Astrocyte of the hippocampus (primary cell): ENCODE measurements at places on chromosomes 7 and 10.

- no peak for DNase-seq
Measured at GRCh38 chr7:129959471-129960203, 6.9 kb upstream of the UBE2H start.

- no peak for DNase-seq
Measured at GRCh38 chr10:30398788-30399187, 35.2 kb upstream of the MAP3K8 start.

DNA sequence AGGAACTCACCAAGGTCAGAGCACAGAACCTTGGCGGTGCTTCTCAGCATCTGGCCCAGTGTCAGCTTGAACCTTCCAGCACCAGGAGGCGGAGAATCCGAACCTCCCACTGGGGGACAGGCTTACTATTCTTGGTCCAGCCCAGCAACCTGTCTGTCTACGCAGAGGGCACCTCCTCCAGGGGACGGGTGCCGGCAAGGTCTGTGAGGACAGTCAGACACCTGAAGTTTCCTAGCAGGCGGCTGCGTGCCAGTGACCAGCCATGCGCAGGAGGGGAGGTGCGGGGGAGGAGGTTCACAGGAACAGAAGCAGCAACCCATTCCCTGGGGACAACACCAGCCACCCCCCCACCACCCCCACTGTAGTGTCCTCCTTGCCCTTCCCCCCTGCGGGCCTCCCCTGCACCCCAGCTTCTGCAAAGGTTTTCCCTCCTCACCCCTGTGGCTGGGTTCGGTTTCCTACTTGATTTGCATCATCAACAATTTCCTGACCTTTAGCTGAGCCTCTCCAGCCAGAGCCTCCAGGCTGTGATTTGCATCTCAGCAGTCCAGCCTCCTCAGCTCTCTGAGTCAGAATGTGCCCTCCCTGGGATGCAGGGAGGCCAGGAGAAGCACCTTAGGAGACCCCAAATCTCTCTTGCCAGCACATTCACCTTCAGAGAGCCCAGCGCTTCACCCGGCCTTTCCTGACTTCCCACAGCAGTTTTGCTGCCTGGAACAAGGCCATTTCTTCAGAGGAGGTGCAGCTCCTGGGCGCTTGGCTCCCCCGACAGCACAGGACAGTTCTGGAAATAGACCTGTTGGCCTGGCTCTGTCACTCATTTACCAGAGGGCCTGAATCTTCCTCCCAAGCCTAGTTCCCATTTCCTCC is 107.5 kb upstream of the NPS start:
- DNase-seq: no peak

DNA sequence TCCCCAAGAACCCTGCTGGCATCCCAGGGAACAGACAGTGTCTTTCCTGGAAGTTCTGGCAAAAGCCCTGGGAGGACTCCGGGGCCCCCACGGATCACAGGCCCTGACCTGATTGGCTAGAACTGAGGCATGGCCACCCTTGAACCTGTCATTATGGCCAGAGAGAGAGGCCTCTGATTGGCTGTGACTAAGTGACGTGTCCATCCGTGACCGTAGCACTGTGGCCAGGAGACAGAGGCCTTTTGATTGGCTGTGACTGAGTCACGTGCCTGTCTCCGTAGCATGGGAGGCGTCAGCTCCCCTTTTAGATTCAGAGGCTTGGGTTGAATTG is 163.8 kb downstream of the RGS10 start:
- no peak for DNase-seq

DNA sequence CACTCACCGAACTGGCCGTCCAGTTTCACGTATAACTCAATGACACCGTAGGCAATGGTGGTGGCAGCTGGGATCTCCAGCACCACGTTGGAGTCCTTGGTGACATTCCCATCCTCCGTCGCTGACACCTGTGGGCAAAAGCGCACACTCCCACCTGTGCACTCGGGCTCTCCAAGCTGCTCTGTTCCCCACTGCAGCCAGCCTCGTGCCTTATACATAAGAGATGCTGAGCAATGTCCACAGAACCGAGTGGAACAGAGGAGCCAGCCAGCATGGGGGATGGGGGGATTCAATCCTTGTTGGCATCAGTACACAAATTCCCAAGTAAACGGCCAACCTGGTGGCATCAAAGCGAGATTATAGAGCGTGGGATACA is 40.0 kb downstream of the GSDME start:
- DNase-seq: no peak

DNA sequence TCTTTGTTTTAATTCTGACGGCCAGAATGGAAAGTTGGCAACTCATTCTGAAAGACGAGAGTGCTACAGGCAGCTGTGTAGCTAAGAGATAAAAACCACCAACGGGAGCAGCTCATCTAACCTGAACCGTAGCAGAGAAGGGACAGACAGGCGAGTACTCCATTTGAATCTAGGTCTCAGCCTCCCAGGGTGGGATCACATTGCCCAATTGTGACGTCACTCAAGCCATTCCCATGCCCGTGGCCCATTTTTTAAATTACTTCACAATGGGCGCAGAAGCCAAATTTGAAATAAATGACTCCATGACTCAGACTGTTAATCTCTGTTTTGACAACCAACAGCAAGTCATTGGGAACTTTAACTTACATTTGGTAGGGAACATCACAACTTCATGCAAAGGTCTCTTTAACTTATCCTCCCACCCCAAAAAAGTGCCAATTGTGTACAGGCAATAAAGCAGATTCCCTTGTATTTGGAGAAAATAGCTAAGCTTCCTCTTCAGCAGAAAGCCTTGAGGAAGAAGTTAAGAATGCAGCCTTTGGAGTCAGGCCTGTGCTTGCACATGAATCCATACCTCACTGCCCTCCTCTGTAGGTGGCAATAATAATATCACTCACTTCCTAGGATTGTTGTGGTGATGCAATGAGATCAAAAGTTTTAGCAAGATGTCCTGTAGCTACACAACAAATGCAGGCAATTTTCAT is 93.2 kb upstream of the KIF5B start:
- peak; percentile 94 for DNase-seq

DNA sequence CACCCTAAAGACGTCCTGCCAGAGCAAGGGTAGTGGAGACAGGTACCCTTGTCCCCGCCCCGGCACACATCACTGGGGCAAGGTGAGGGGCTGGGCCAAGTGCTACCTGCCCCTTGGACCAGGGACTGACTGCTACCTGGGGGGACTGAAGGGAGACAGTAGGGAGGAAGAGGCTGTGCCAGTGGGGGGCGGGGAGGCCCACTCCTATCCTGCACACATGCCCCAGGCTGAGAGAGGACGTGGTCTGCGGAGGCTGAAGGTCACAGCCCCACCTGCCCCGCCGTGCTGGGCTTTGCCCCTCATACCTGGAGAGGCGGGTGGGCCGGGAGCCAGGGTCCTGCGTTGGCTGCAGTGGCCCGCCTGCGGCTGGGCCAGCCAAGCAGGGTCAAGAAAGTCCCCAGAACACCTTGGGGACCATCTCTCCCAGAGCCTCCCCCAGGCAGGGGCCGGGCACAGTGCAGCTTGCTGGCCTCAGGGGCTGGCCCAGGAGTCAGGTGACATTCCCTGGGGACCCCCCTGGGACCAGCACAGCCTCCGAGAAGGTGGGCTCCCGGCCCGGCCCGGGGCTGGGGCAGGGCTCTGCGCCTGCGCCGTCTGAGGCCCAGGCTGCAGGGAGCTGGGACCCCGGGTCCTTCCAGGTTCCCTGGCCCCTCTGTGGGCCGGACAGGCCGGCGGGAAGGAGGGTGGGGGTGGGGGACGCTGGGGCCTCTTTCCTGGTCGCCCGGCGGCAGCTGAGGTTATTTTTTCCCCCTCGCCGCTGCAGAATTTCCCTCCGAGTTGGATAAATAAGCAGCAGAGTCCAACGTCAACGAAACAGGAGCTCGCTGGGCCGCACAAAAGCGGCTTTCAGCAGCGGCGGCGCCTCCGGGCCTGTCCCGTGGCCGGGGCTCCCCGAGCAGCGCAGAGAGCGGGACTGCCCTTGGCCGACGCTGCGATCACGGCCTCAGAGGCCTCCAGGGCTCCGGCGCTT is 9.8 kb upstream of the FZD9 start:
- peak; percentile 61 for DNase-seq

- no peak for DNase-seq
Measured at GRCh38 chr7:830069-830468, 2.2 kb upstream of the SUN1 start.

- no peak for DNase-seq
Measured at GRCh38 chr7:151849879-151850260, 27.0 kb downstream of the PRKAG2 start.

DNA sequence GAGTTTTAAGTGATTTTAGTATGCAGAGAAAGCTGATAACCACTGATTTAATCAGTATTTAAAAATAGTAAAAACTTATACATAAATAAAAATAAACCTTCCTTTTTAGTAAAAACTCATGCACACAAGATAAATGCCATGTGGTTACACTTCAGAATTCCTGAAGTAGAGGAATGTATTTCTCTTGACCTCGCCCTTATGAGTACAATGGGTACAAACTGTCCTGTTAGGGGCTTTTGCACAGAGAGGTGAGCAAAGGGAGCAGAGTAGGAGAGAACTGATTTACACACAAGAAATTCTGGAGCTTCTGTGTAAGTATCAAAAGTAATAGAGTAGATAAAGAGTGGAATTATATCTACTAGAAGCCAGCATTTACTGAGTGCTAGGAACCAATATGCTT is 279.6 kb downstream of the PPP1R3A start:
- DNase-seq: peak; percentile 3

GRCh38 chr10:117418121-117418520 is 42.9 kb upstream of the PDZD8 start:
- DNase-seq: no peak

DNA sequence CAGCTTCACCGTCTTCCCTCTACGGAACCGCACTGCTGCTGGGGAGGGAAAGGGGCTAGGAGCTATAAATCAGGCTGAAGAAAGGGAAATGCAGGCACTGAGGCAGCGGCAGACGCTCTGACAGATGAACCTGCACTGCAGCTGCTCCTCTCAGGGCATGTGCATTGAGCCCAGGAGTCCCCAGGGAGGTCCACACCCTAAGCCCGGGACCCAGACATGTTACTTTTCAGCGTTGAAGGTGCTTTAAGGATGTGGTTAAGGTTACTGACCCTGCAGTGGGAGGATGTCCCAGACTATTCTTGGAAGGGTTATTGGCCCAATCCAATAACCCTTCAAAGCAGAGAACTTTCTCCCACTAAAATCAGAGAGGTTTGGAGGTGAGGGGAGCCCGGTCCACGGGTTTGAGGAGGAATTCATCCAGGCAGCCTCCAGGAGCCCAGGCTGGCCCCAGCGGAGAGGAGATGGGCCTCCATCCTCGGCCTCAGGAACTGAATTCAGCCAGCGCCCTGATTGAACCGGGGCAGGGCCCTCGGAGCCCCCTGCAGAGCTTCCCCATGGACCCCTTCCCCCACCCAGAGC is 75.4 kb downstream of the ADARB2 start:
- DNase-seq: no peak

DNA sequence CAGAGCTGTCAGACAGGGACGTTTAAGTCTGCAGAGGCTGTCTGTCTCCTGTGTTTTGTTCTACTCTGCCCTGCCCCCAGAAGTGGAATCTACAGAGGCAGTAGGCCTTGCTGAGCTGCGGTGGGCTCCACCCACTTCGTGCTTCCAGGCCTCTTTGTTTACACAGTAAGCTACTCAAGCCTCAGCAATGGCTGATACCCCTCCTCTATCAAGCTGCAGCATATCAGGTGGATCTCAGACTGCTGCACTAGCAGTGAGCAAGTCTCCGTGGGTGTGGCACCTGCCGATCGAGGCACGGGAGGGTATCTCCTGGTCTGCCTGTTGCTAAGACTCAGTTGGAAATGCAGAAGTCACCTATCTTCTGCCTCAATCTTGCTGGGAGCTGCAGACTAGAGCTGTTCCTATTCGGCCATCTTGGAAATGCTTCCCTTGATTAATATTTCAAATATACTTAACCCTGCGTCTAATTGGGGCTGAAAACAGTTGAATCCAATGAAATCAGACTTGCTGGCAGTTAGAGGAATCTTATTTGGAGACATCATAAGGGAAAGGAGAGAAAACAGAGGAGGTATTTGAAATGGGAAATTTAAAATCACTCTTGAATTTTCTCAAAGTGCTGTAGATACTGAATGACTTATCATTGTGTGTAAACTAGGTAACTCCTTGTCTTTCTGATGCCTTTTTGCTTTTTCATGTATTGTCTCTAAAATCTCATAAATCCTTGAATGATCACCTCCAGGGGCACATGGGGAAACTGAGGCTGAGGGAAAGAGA is 13.8 kb upstream of the CYP3A5 start:
- DNase-seq: peak; percentile 3

DNA sequence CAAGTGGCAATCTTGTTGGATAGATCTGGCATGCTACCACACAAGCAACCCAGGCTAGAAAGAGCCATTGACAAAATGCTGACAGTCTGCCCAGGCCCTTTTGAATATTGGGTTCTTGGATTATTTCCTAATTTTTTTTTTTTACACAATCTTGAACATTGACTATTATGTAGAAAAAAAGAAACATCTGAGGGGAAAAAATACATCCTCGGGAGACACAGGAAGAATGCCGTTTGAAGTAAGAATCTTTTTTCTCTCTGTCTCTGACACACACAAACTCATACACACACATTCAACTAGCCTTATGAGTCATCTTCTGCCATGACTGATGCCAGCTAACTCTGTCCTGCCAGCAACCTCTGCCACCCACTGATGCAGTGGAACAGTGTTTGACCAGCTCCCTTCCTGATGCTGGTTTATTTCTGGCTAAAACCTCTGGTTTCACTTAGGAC is 47.2 kb downstream of the SORBS1 start:
- DNase-seq: peak; percentile 80

DNA sequence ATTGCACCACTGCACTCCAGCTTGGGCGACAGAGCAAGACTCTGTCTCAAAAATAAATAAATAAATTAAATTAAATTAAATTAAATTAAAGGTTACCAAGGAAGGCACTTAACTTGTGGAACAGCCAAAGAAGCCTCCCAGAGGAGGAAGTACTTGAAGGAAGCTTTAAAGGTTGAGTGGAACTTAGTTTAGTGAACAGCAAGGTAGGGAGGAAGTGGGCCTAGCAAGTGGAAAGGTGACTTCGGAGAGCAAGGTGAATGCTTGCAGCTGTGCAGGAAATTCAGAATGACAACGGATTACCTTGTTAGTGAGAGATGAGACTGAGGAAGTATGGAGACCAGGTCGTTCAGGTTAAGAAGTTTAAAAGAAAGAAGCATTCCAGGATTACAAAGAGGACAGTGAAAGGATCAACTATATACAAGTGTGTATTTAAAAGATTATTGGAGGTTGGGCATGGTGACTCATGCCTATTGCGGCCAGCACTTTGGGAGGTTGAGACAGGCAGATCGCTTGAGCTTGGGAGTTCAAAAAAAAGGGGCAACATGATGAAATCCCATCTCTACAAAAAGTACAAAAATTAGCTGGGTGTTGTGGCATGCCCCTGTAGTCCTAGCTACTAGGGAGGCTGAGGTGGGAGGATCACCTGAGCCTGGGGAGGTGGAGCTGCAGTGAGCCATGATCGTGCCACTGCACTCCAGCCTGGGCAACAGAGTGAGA is 12.8 kb upstream of the RPEL1 start:
- DNase-seq: peak; percentile 68
